ENCODE measurements at places on chromosomes 5 and 9. TPM values are rescaled to one million over a fixed set of nuclear protein-coding genes. Genes with fewer than 3 reads are reported as not detected.

DNA sequence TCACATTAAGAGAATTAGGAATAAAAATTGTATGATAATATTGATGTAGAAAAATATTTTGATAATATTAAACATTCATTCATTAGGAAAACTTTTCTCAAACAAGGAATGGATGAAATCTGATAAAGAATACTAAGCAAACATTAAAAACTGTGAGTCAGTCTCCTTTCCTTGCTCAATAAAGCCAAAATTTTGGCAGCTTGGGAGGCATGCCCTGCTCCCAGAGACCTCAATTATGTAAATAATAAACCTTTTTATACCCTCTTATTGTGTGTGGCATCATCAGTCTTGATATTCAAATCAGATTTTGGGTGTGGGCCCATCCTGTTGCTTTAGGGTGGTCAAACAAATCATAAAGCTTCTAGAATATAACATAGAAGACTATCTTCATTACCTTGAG lies 36.6 kb upstream of the CCL21 start:
- DNase-seq = no peak

DNA sequence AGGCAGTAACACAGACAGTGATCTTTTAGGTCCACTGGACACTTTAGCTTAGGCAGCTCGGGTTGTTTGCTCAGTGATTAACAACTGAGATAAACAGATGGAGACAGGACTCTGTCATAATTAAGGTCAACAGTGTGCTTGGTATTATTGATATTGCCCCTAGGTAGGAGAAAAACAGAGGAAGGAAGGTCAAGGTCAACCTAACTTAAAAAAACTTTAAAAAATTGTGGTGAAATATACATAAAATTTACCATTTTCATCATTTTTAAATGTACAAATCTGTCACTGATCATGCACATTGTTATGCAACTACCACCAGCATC lies 2.1 kb upstream of the HSPA4 start:
- DNase-seq = no peak

GRCh38 chr5:133391354-133392136 lies 220.8 kb downstream of the FSTL4 start:
- DNase-seq = no peak

Gene SLC38A9
- polyA plus RNA-seq = 34.5 TPM

Gene HARS2
- 46.8 TPM for polyA plus RNA-seq
